ENCODE measurements at places on chromosomes 5 and 9.
A peak's percentile ranks its signal among the peaks of the same experiment; 100 is the strongest.

- DNase-seq = no peak
Measured at GRCh38 chr9:19239955-19240354, 9.5 kb downstream of the DENND4C start.

- no peak for DNase-seq
Measured at GRCh38 chr5:116908537-116908936, 333.9 kb upstream of the SEMA6A start.

- no peak for DNase-seq
Measured at GRCh38 chr9:129814432-129815223, 9.3 kb downstream of the TOR1A start.

- peak; percentile 2 for DNase-seq
Measured at GRCh38 chr9:79057576-79057975, 514.2 kb upstream of the TLE4 start.

DNA sequence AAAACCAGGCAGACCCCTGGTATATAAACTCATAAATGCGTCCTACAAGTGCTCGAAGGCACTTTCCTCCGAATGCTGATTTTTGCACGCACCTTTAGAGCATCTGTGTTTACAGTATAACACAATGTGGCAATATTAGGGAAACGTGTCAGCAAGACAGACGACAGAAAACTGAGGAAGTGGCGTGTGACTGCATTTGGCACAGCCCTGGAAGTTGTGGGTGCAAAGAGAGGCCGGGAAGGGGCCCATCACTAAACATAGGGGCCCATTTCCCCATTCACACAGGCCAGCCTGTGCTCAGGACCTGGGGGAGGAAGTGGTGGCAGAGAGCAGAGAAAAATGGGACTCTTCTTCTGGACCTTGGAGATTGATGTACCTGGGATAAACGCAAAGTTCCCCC, 48.2 kb downstream of the RASGEF1C start:
- no peak for DNase-seq

DNA sequence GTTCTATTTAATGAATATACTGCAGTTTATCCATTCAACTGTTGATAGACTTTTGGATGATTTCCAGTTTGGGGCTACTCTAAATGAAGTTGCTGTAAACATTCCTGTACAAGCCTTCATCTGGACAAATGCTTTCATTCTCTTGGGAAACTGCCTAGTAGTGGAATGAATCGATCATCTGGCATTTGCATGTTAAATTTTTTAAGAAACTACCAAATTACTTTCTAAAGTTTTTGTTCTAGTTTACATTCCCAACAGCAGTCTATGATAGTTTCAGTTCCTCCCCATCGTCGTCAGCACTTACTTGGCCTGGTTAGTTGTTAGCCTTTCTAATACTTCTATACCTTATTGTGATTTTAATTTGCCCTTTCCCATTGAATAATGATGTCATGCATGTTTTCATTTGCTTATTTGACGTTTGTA, 306.3 kb downstream of the FER start:
- peak; percentile 48 for DNase-seq

GRCh38 chr9:84841931-84842330, 172.4 kb downstream of the NTRK2 start:
- DNase-seq = no peak

DNA sequence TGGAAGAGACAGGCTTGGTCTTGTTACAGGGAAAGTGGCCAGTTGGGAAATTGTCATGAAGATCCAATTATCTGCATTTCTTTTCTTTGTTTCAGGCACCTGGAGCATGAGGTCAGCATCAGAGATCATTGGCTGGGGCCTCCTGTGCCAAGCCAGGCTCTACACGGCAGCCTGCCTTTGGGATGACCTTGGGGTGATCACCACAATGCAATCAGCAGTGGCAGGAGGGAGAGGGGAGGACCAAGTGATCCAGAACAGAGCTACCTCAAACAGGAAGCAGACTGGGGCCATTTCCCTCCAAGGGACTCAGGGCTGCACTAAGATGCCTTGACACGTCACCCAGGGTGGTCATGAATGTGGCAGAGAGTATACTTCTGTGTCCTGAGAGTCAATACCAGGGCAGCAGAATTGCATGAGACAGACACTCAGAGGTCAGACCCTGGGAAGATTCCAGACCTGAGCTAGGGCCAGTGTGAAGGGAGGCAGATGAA, 8.9 kb downstream of the SMIM23 start:
- no peak for DNase-seq

GRCh38 chr9:114088571-114089170, 10.4 kb downstream of the KIF12 start:
- no peak for DNase-seq

GRCh38 chr9:96186591-96187011, 115.4 kb downstream of the HSD17B3 start:
- DNase-seq = no peak

- no peak for DNase-seq
Measured at GRCh38 chr5:6556802-6557102, 76.1 kb downstream of the NSUN2 start.

DNA sequence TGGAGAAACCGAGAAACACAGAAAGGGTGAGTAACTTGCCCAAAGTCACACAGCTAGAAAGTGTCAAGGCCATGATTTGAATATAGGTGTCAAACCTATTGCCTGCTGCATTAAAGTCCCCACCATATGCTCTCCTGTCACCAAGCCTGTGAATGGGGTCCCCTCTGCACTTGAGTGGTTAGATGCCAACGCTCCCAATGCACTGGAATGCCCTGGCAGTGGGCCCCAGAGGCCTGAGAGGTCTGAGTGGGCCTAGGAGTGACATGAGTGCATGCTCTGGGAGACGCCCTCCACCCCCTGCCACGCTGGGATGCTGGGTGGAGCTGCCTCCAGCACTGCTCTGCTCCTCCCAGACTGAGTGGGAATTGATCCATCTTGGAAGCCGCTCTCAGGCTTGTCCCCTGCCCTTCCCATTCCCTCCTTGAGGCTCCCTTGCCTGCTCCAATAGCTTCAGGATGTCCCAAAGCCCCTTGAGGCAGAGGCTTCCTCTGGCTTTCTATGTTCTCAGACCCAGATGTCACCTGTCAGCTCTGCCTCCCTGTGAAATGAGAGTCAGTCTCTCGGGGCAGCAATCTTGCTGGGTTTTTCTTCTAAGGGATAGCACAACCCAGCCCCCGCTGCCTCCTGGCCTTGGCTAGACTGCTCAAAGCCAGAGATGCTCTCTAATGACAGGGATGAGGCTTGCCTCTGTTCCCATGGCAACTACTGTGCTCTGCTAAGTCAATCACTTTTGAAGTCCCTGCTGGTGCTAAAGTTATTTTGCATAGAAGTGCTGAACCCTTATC, 6.6 kb upstream of the ARSI start:
- no peak for DNase-seq

- DNase-seq = no peak
Measured at GRCh38 chr5:25892211-25892610, 1146.2 kb downstream of the CDH9 start.

- DNase-seq = no peak
Measured at GRCh38 chr5:75053054-75053303, 621 bp upstream of the GCNT4 start.

- DNase-seq = no peak
Measured at GRCh38 chr9:108666240-108666784, 189.5 kb downstream of the ACTL7B start.

GRCh38 chr9:129060991-129061390, 19.9 kb upstream of the DOLPP1 start:
- DNase-seq = no peak
